ENCODE measurements at places on chromosomes 3 and 15. TPM values are rescaled to one million over a fixed set of nuclear protein-coding genes. Genes with fewer than 3 reads are reported as not detected.

GRCh38 chr15:31225356-31225955 lies 101.2 kb upstream of the KLF13 start:
- DNase-seq, result no peak
- no peak overlapping the region for H3K4me3 ChIP-seq
- peaks cover 1% of the 10 kb centered on the region for H3K36me3 ChIP-seq
- H3K27me3 ChIP-seq, result no peaks in the 10 kb centered on the region

GRCh38 chr3:108130701-108131474 lies 40.1 kb upstream of the CD47 start:
- peaks cover 65% of the 10 kb centered on the region for H3K36me3 ChIP-seq
- H3K27ac ChIP-seq, result no peak overlapping the region
- H3K4me3 ChIP-seq, result no peak overlapping the region
- peaks cover 68% of the 10 kb centered on the region for H3K4me1 ChIP-seq

- H3K27ac ChIP-seq, result no peak overlapping the region
- no peak for DNase-seq
- H3K4me3 ChIP-seq, result no peak overlapping the region
- H3K36me3 ChIP-seq, result peaks cover 2% of the 10 kb centered on the region
Observed at GRCh38 chr3:149701977-149702350, 44.1 kb upstream of the WWTR1 start.

PLA1A gene
- total RNA-seq, result not detected

SNX1 gene
- 119 TPM for total RNA-seq

PIGX gene
- 33.5 TPM for total RNA-seq

- H3K4me1 ChIP-seq, result peaks cover 8% of the 10 kb centered on the region
- DNase-seq, result no peak
- no peak overlapping the region for H3K27ac ChIP-seq
- H3K36me3 ChIP-seq, result no peaks in the 10 kb centered on the region
- no peak overlapping the region for H3K4me3 ChIP-seq
Observed at GRCh38 chr3:12773710-12774086, 14.6 kb upstream of the TMEM40 start.

GRCh38 chr15:53834214-53834613 lies 74.8 kb upstream of the WDR72 start:
- no peaks in the 10 kb centered on the region for H3K36me3 ChIP-seq
- no peak overlapping the region for H3K27ac ChIP-seq
- H3K4me1 ChIP-seq, result no peaks in the 10 kb centered on the region
- no peaks in the 10 kb centered on the region for H3K27me3 ChIP-seq

- DNase-seq, result no peak
- H3K27me3 ChIP-seq, result no peaks in the 10 kb centered on the region
- no peaks in the 10 kb centered on the region for H3K36me3 ChIP-seq
Observed at GRCh38 chr3:5239602-5240001, 52.1 kb downstream of the EDEM1 start.

DNA sequence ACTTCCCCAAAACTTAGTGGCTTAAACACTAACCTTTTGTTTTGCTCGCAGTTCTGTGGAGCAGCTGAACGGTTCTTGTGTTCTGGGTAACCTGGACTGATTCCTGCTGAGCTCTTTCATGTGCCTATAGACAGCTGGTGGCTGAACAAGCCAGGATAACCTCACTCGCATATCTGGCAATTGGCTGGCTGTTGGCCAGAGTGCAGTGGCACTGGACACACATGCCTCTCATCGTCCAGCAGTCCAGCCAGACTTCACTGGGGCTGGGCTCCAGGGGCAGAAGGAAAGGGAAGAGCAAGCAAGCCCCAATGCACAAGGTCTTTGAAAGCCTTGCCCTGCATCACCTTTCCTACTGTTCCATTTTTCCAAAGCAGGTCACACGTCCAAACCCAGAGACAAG lies 53.6 kb upstream of the GATA2 start:
- peaks cover 2% of the 10 kb centered on the region for H3K4me1 ChIP-seq
- H3K27ac ChIP-seq, result no peak overlapping the region
- H3K36me3 ChIP-seq, result no peaks in the 10 kb centered on the region
- H3K27me3 ChIP-seq, result peaks cover 22% of the 10 kb centered on the region
- DNase-seq, result no peak
- no peak overlapping the region for H3K4me3 ChIP-seq

DNA sequence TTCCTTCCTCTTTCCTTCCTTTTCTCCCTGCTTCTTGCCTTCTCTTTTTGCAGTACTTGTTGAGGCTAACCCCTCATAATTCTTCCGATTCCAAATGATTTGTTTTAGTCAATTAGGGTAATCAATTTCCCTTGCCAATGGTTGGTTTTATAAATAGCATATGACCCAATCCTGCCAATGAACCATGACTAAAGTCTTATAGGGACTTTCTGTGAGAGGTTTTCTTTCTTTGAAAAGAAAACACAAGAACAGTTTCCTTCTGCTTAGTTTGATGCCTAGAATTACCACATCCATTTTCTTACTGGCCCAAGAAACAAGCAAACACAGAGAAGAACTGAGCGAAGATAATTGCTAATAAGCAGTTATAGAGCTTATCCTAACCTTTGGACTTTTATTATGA lies 292.5 kb upstream of the SATB1 start:
- H3K4me3 ChIP-seq, result peak overlapping the region; percentile 75
- H3K4me1 ChIP-seq, result peaks cover 59% of the 10 kb centered on the region
- no peaks in the 10 kb centered on the region for H3K27me3 ChIP-seq
- H3K36me3 ChIP-seq, result peaks cover 29% of the 10 kb centered on the region

GRCh38 chr15:68186671-68187397 lies 18.3 kb downstream of the CALML4 start:
- H3K27ac ChIP-seq, result no peak overlapping the region
- H3K4me3 ChIP-seq, result no peak overlapping the region

DNA sequence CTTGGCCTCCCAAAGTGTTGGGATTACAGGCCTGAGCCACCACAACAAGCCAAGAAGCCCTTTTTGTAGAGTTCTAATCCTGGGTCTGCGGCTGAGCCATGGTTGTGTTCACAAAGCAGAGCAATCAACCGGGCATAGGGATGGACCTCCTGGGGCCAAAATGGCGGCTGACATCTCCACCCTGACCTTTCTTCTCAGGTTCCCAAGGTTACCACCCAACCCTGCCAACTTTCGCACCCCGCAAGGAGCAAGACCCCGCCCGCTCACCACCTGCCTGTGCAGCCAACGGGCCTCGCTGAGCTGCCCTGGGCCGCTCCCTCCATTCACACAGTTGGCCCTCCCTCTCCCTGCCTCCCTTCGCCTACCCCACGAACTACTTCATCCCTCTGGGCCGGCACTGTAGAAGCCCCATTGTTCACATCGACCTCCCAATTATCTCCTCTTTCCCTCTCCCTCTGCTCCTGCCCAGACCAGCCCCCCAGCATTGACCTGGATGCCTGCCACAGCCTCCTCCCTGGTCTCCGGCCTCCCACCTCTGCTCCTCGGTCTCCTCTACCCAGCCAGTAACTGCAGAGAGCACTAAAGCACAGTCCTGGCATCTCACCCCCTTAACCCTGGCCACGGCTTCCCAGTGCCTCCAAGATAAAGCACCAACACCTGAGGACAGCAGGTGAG lies 62.0 kb upstream of the TFRC start:
- no peak overlapping the region for H3K4me3 ChIP-seq
- DNase-seq, result no peak
- peaks cover 2% of the 10 kb centered on the region for H3K36me3 ChIP-seq
- no peaks in the 10 kb centered on the region for H3K4me1 ChIP-seq

- no peaks in the 10 kb centered on the region for H3K27me3 ChIP-seq
- no peaks in the 10 kb centered on the region for H3K36me3 ChIP-seq
- no peak overlapping the region for H3K4me3 ChIP-seq
- DNase-seq, result no peak
- H3K27ac ChIP-seq, result no peak overlapping the region
Observed at GRCh38 chr3:36457667-36458066, 77.4 kb downstream of the STAC start.

DNA sequence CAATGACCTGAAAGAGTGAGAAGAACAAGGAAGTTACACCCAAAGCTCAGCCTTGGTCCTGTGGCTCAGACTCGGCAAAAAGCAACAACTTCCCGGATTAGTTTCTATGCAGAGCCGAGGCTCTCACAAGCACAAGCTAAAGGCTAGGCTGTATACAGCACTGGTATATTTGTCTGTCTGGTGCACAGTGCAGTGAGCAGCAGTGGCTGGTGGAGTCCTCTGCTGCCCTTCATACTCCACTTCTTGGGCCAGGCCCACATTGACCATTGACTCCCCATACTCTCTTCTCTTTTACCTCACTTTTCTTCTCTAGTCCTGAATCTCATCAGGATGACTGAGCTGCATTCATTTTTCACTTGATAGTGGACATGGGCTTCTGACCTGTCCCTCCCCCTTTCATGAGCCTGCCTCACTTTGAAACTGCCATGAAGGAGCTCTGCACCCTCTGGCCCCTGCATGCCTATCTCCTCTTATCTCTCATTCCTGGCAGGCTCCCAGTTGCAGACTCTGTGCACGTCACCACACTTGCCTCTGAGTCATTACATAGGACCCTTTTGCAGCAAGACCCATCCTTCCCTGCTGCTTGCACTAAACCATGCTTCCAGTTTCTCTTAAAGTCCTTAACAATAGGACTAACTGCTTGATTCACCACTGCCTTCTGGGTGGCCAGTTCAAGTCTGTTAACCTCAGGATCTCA lies 379.3 kb downstream of the NTRK3 start:
- H3K27me3 ChIP-seq, result no peaks in the 10 kb centered on the region
- H3K4me3 ChIP-seq, result no peak overlapping the region
- no peaks in the 10 kb centered on the region for H3K4me1 ChIP-seq
- DNase-seq, result no peak
- no peak overlapping the region for H3K27ac ChIP-seq
- H3K36me3 ChIP-seq, result no peaks in the 10 kb centered on the region

DNA sequence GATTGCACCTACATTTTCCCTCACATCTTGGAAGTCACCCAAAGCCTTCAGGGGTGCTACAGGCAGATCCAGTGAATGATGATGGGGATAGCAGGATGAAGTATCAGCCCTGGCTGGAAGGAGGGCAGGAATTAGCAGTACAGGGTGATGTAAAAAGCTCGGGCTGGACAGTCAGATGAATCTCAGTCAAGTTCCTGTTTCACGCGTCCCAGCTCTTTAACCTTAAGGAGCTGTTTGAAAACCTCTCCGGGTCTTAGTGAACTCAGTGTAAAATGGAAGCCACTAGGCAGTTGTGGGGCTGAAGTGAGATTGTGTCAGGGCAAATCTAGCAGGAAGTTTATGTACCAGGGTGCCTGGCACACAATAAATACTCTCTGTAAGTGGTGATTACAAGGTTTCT lies 166.4 kb upstream of the PROK2 start:
- no peaks in the 10 kb centered on the region for H3K27me3 ChIP-seq
- peaks cover 3% of the 10 kb centered on the region for H3K4me1 ChIP-seq
- no peak overlapping the region for H3K4me3 ChIP-seq
- H3K27ac ChIP-seq, result no peak overlapping the region

Data from activated naive CD8-positive, alpha-beta T cell treated with anti-CD3 and anti-CD28 coated beads, Interleukin-2, amount 10 ng/mL, durations not matched to agents 7 days and 5 days (primary cell).